ENCODE measurements at places on chromosomes 3 and 15.

- no peak for DNase-seq
These were observed 3.4 kb upstream of the SELENOT start for GRCh38 chr3:150599611-150600297.

DNA sequence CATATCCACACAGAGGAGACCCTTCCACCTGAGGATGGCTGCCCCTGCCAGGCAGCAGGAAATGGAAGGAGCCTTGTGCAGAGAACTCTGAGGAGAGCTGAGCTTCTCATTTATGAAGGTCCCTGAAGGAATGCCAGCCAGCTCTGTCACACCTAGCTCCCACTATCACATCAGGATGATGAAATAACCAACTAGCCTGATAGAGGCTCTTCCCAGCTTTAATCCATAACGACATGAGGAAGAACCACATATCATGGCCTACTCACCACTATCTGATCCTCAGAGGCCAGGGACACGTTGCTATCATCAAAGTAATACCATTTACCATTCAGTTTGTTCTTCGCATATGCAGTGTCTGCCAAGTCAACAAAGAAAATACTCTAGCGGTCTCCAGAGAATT, 1.5 kb upstream of the C3orf62 start:
- DNase-seq: no peak

DNA sequence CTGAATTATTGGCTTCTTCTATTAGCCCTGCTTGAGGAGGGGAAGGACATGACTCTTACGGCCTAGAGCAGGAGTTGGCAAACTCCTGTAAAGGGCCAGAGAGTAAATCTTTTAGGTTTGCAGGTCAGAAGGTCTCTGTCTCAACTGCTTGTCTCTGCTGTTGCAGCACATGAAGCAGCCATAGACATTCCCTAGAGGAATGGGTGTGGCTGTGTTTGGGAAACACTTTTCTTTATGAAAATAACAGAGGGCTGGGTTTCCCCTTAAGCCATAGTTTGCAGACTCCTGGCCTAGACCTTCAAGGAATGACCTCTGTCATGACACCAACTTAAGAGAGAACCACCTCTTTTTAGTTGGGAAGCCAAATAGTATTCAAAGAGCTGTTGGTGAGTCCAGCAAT, 10.3 kb downstream of the TRAK1 start:
- no peak for DNase-seq

- DNase-seq: no peak
These were observed 164.5 kb downstream of the WNT7A start for GRCh38 chr3:13715167-13715954.

DNA sequence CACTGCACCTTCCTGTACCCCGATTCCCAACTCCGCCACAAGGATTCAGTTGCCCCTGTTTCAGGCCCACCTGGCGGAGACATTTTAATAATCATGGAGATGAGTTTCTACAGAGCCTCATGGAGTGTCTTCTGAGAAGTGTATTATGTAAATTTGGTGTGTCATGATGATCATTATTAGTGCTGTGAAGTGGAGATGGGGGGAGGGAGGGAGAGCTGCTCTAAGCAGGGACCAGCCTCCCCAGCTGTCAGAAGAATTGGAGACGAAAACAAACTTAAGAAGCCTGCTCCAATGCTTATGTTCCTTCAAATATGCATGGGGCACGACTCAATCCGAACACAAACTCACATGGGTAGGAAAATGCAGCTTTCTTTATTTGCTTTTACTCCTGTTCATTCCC, 127.8 kb downstream of the EPHB1 start:
- DNase-seq: no peak

- no peak for DNase-seq
These were observed 636.0 kb upstream of the TBL1XR1 start for GRCh38 chr3:177833332-177833731.

DNA sequence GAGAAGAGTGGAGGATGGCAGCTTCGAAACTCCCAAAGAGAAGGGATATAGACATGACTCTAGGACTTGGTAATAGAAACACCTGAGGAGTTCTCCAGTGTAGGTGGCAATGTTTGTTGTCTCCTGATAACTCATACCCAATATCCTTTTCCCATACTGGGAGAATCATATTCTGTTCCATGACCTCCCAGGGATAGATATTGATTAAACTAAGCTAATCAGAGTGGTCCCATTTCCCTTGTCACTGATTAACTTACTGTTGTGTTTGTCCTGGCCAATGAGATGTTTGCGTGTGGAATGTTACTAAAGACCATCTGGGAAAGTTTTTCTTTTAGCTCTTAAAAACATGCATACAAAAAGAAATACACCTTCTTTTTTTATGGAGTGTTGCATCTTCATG, 85.6 kb downstream of the RPL22L1 start:
- DNase-seq: no peak

GRCh38 chr3:5192571-5193365, 5.3 kb downstream of the EDEM1 start:
- DNase-seq: no peak

GRCh38 chr15:74196175-74196574, 6.4 kb downstream of the STRA6 start:
- peak; percentile 72 for DNase-seq

GRCh38 chr3:127761441-127761801, 60.9 kb downstream of the MGLL start:
- DNase-seq: peak; percentile 71

GRCh38 chr15:71790081-71790480, 20.3 kb upstream of the NR2E3 start:
- DNase-seq: no peak

- DNase-seq: no peak
These were observed 72.6 kb upstream of the CDIN1 start for GRCh38 chr15:36506733-36507356.

DNA sequence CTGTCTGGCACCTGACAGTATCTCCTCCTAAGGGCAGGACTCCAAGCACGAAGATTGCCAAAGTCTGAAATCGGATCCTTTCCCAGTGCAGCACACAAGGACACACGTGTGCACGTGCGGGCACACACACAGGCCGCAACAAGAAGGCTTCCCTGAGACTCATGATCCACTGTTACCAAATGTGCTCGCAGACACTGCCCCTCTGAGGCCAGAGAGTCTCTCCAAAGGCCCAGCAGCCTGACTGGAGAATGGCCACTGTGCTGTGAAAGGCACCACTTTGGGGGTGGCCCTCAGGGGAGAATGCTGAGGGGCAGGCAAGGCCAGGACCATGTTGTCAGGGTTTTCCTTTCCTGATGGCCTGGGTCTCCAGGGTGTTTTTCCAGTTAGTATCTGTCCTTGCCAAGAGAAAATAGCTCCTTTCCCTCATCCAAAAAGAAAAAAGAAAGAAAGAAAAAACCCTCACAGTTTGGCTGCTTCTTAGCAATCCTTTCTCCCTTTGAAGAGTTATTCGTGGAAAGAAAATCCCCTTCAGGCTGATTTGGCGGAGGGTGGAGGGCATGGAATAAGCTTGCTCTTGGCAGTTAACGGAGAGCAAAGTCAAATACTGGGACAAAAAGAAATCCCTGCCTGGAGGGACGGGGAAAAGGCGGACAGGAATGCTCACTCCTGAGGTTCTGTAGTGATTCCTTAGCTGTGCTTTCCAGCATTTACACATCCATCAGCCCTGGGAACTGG, 112.2 kb upstream of the ETV5 start:
- no peak for DNase-seq

- DNase-seq: no peak
These were observed 131.0 kb upstream of the TOPAZ1 start for GRCh38 chr3:44110648-44111047.

DNA sequence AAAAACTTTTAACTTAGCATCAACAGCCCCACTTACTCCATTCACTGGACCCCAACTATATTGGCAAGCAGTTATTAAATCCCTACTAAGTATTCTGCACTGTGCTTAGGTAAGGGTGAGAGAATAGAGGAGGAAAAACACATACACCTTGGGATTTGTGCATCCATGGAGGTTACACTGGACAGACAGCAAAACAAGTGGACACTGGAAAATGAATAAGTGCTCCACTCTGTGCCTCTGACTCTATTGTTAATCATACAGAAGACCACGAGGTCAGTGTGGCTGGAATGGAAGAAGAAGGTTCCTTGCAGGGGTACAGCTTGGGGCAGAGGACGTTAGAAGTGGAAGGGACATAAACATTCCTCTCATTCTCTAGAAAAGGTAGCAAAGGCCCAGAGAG, 3.2 kb downstream of the ADCY5 start:
- DNase-seq: no peak

GRCh38 chr15:84764989-84765388, 16.6 kb downstream of the ZNF592 start:
- no peak for DNase-seq

DNA sequence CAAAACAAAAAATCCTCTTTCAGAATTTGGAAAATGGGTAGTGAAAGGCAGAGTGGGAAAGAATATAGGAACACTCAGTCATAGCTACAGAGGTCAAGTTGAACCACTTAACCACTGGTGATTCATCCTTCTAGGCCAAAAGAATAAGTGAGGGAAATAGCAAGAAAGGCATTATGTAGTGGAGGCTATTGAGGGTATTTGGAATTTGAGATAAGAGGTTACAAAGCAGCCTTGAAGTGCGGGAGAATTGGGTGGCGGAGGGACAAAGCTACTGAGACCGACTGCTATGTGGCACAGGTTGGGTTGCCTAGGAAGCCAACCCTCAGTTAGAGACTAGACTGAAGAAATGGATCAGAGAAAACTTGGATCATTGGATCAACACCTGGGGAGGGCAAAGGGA, 109.5 kb downstream of the SYNPR start:
- DNase-seq: no peak

- DNase-seq: no peak
These were observed 64.5 kb downstream of the ZNF148 start for GRCh38 chr3:125310623-125311081.

GRCh38 chr3:16079519-16079918, 95.0 kb upstream of the GALNT15 start:
- DNase-seq: no peak

- no peak for DNase-seq
These were observed 44.0 kb downstream of the CD200 start for GRCh38 chr3:112376992-112377391.

DNA sequence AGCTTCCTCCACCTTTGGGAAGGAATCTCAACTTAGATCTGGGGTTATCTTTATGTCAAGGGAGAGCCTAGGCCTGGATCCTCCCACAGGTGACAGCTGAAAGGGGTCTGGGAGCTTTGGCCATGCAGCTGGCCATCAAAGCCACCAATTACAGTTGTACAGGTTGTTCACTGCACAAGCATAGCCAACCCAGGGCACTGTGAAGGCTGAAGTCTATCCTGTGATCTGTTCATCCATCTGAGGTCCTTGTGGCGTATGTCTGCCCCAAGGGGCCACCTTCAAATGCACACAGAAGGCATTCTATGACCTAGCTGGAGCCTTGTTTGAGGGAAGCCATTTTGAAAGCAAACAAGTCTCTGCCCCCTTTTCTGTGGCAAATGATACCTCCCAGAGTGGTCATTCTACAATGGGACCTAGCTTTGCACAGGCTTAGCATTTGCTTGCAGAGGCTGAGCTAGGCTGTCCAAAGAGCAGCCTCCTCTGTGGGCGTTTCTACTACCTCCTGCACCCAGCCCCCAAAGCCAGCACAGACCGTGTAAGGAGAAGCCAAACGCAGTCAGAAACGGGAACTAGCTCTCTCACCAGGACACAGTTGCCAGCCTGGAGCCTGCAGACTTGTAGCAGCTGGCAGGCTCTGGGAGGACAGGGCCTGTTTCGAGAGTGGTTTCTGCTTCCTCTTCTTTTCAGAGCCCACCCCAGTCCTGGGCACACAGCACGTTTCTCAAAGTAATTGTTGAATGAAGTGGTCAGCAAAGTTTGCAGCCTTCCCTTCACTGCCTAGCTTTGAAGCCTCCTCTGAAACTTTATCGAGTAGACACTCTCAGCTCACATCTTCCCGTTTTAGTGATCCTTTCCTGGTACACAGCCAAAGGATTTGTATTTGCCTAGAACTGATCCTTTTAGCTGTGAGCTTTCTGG, 157.3 kb upstream of the SMAD3 start:
- peak; percentile 77 for DNase-seq

DNA sequence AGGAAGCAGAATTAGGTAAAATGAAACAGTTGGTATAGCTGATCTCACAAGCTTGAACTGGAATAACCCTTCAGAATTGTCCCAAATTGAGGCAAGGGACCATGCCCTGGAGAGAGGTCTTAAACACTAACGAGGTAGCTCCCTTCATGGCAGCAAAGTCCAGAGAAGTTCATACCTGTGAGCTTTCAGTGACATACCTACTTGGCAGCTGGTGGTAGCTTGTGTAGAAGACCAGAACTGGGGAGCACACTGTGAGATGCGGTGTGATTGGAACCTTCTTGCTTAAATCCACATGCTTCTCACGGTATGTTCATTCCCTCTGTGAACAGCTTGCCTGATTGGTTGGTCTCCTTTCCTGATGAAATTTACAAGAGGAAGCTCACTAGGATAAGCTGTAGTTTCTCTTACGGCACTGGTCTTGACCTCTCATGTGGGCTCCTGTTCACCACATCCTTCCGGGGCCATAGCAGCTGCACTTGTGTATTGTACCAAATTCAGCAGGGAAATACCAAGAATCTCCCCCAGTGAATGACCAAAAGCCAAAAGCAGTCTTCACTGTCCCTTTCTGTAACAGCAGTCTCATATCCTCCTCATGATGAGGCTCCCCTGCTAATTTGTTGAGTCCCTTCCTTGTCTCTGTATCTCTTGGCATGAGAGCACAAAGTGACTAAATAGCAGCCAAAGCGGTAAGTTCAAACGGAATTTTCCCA, 483.7 kb upstream of the FRG2C start:
- DNase-seq: no peak

DNA sequence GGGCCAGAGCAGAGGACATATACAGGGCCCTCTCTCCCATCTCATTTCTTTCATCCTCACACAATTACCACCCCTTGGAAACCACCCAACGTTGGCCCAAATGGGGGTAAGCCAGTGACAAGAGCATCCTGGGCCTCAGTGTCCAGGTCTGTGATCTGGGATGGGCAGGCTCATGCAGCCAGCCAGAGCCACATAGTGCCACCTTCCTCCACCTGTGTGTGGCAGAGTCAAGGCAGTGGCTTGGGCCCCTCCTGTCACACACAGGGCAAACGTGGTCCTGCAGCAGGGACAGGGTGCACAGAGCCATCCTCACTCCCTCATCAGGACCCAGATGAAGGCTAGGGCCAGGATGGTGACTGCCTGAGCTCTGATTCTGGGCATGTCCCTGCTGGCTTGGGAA, 2.3 kb upstream of the MYL3 start:
- DNase-seq: no peak

DNA sequence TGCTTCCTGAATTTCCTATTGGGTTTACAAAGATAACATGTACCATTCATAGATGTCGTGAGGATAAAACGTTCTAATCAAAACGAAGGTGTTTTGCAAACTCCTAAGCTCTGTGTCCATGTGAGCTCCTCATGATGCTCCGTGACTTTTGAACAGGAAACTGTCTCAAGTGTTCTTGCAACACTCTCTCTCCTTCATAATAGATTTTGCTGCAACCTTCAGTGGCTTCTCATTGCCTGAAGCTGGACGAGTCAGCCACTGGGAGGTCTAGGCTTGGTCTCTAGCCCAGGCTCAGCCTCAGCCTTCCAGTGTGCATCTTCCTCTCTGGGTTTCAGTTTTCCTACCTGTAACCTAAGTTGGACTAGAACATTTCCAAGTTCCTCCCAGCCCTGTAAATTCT, 18.7 kb upstream of the BCL2A1 start:
- DNase-seq: peak; percentile 57

GRCh38 chr3:76872999-76873398, 166.9 kb upstream of the ROBO2 start:
- no peak for DNase-seq

All from lower lobe of right lung (tissue), 2 donors.